NCI-H1930 (cell line): ENCODE measurements at places on chromosomes 12 and 14.

- DNase-seq = no peak
These were observed 24.8 kb downstream of the GPR68 start for GRCh38 chr14:91219517-91220389.

DNA sequence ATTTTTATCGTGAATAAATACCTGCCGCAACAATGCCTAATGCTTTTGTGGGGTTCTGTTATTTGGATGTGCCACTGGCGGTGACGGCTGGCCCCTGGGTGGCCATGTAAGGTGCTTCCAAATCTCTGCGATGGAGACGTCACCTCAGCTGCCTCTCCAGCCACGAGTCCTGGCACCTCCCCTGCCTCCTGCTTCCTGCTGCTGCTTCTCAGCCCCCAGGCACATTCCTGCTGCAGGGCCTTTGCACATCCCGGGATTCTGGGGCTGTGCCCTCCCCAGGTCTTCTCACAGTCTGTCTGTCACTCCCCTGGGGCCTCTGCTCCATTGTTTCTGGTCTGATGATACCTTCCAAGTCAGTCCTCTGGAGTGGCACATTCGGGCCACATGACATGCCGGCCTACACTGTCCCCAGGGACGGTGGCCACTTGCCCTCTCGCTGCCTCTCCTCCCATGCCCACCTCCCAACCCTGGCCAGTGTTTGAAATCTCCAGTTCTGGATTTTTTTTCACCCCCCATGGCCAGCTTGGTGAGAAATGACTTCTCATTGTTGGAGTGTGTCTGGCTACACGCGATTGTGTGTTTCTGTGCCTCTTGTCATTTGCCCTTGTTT lies 151.8 kb downstream of the KIF26A start:
- no peak for DNase-seq

- no peak for DNase-seq
These were observed 42.1 kb upstream of the LIN7A start for GRCh38 chr12:80979816-80980215.

- DNase-seq = no peak
These were observed 15.0 kb downstream of the AQP6 start for GRCh38 chr12:49987625-49988303.

DNA sequence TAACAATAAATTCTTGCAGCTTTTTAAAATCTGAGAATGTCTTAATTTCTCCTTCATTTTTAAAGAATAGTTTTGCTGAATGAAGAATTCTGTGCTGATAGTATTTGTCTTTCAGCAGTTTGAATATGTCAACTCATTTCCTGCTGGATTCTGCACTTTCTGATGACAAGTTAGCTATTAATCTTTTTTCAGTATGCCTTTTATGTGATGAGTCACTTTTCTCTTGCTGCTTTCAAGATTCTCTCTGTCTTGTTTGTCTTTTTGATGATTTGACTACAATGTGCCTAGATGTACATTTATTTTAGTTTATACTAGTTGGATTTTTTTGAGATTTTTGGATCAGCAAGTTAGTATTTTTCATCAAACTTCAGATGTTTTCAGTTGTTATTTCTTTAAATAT lies 87.9 kb upstream of the AVPR1A start:
- no peak for DNase-seq

- DNase-seq = no peak
These were observed 356.8 kb downstream of the ALG10 start for GRCh38 chr12:34379142-34379541.

DNA sequence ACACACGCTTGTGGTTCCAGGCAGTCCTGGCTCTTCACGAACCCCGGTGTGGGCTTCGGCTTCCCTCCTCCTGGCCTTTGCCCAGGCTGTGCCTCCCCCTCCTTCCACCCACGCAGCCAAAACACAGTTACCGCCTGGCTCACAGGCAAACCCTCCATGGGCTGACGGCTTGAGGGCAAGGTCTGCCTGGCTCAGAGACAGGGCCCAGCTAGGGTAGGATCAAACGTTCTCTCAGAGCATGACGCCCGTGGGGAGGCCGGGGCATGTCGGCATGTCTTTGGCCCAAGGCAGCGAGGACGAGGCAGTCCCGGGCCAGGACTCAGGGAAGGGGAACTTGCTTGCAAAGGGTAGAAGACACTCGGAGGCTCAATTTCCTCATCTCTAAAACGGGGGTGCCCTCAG lies 2.1 kb downstream of the SLC25A47 start:
- no peak for DNase-seq

GRCh38 chr14:67532998-67533753 lies at the start of gene PLEKHH1:
Gene PLEKHH1 (plus strand): TSS chr14:67533290. CDS start chr14:67541868, 8,578 bp downstream.
- DNase-seq = peak; percentile 25

DNA sequence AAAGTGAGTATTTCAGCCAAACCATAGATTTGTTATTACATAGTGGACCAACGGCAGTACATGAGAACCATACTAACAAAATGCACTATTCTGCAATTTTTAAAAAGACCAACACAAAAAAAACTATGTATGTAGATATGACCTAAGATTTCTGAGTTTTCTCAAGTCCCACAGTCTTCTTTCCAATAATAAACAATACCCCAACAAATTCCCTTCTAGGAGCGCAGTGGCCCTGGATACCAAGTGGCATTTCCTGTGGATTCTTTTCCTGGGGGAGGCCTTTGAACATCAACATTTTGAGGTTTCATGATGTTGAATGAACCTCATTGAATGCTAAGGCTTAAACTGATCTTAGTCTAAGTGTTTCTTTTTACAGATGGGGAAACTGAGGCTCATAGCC lies 210.5 kb downstream of the BCAT1 start:
- no peak for DNase-seq

GRCh38 chr14:72625689-72626088 lies 268.2 kb downstream of the DPF3 start:
- DNase-seq = no peak

DNA sequence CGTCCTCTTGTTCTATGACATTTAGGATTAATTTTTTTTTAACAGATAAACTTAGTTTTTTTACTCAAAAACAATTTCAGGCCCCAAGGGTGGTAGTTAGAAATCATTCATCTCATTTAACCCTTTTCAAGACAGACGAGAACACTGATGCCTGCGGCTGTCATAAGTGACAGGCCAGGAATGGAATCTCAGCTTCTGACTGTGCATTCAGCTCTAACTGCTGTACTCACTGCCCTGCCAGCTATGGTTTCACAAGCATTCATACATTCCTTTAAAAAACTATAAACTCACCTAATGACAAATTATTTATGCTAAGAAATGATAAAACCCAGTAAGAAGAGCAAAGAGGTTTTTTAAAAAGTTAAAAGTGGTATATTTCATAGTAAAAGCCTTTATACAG lies 8.8 kb downstream of the DENND5B start:
- DNase-seq = no peak

DNA sequence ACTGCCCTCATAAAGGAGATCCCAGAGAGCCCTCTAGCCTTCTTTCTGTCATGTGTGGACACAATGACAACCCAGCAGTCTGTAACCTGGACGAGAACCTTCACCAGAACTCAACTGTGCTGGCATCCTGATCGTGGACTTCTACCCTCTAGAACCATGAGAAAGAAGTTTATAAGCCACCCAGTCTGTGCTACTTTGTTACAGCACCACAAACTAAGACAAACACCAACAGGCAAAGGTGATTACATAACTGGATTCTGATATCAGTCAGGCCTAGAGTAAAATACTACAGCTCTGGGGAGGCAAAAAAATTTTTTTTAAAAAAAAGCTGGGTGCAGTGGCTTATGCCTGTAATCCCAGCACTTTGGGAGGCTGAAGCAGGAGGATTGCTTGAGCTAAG lies 18.5 kb downstream of the TM7SF3 start:
- DNase-seq = no peak

- no peak for DNase-seq
These were observed 108.0 kb upstream of the ARHGAP5 start for GRCh38 chr14:31968956-31969698.

DNA sequence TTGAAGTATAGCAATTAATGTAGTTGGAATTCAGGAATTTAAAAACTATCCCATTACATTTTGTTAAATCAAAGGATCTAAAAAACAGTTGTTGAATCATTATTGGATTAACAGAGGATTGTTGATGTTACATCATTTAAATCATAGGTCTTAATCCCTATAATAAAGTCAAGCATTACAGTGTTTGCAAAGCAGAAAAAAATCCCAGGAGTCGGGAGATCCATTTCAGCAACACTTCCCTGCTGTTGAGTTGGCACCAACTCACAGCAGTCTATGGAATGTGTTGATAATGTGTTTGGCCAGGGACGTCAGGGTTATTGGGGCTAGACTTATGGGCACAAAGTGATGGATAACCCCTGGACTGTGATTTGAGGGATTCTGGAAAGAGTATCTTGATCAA lies 99.1 kb upstream of the TMTC1 start:
- DNase-seq = no peak

DNA sequence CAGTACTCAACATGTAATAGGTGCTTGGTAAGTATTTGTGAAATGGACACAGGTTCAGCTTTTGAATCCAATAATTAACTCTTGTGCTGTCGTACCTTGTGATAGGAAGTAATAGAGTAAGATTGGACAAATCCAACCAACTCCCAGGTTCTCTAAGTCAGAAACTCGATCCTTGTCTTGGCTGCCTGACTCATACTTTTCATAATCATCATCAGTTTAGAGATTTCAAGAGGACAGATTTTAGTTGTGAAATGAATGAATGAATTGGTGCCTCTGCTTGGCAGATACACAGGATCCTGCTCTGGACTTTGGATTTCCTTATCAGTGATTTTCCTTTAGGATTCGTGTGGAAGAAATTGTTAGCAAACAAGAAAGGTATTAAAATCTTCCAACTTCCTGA lies 1145.2 kb downstream of the AACS start:
- no peak for DNase-seq

GRCh38 chr12:124655698-124656516 lies 88.5 kb upstream of the NCOR2 start:
- no peak for DNase-seq

DNA sequence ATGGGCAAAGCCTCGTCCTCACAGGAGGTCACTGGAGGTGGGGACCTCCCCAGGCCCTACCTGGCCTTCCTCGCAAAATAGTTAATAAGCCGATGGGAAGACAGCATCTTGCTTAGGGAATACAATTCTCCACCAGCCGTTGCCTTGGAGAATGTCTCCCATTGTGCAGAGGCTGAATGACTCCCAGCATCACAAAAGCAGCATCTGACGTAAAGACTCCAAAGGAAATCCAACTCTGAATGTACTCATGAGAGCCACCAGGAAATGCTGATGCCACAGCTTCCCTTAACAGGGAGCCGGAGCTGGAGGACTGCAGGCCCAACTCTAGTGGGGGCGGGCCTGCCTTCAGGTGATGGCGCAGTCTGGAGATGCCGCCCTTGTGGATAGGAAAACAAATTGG lies 15.5 kb downstream of the CCDC63 start:
- no peak for DNase-seq

DNA sequence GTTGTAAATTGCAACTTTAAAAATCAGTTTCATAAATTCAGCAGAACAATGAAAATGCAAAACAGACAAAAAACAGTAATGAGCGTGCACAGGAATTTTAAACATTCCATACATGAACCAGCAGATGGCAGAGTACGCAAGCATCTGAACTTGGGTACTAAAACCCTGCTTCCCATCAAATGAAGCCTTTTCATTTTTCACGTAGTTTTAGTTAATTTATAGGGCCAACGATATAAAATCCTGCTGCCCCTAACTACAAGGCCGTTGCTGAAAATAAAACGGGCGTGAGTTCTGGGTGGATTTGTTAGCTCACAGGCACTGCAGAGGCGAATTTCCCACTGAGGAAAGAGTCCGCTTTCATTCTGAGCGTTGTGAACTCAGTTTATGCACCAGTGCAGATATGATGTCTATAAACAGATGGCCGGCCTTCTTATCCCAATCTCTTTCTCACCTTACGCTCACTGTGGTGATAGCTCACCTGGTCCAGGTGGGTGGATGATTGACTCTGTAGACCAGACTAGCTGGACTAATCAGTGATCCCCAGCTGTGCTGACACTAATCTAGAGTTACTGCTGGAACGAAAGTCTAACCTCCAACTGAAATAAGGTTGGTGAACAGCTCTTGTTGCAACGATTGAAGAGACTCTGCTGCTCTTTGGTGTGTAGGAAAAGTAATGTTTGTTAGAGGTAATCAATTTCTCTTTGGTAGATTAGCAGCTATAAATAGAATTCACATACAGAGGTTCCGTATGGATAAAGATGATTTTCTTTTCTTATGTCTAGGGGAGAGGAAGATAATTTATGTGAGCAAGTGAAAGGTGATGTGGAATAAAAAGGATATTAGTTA lies 89.2 kb downstream of the PDZRN4 start:
- DNase-seq = peak; percentile 52

GRCh38 chr14:22837114-22837749 lies 847 bp downstream of the MMP14 start:
- DNase-seq = no peak

- peak; percentile 66 for DNase-seq
These were observed 4.4 kb downstream of the KRT86 start for GRCh38 chr12:52278575-52279421.

GRCh38 chr12:25435431-25435830 lies 117.7 kb downstream of the LMNTD1 start:
- no peak for DNase-seq

DNA sequence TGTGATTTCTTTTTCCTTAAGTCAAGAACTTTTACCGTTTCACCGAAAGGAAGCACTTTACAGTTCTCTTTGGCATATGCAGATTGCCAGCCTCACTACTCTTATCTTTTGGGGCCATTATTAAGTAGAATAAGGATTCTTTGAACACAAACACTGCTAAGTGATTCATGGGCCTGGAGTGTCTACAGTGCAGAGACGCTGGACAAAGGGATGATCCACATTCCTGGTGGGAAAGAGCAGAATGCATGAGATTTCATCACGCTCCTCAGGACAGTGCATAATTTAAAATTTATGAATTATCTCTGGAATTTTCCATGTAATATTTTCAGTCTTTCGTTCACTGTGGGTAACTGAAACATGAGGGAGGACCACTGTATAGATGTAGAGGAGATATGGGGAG lies 90.2 kb downstream of the TTLL5 start:
- DNase-seq = no peak

- no peak for DNase-seq
These were observed 60.5 kb upstream of the KIF21A start for GRCh38 chr12:39503439-39503838.

GRCh38 chr12:41930866-41931437 lies 213.7 kb downstream of the GXYLT1 start:
- no peak for DNase-seq

- DNase-seq = no peak
These were observed 70.5 kb downstream of the GPR65 start for GRCh38 chr14:88075269-88075981.

GRCh38 chr14:36254020-36254624 lies 66.3 kb downstream of the MBIP start:
- DNase-seq = no peak

- DNase-seq = no peak
These were observed 85.4 kb downstream of the ZFP36L1 start for GRCh38 chr14:68707482-68707881.

GRCh38 chr14:101963656-101964296 lies 597 bp upstream of the DYNC1H1 start:
- no peak for DNase-seq

- DNase-seq = no peak
These were observed 113.2 kb upstream of the AEBP2 start for GRCh38 chr12:19326102-19326501.
